CD4-positive, alpha-beta T cell treated with Interleukin-10 for 1 hour (primary cell): ENCODE measurements at places on chromosomes 12 and 14.
A peak's percentile ranks its signal among the peaks of the same experiment; 100 is the strongest.

- no peak for DNase-seq
Measured at GRCh38 chr12:108302403-108303311, 36.5 kb downstream of the CMKLR1 start.

DNA sequence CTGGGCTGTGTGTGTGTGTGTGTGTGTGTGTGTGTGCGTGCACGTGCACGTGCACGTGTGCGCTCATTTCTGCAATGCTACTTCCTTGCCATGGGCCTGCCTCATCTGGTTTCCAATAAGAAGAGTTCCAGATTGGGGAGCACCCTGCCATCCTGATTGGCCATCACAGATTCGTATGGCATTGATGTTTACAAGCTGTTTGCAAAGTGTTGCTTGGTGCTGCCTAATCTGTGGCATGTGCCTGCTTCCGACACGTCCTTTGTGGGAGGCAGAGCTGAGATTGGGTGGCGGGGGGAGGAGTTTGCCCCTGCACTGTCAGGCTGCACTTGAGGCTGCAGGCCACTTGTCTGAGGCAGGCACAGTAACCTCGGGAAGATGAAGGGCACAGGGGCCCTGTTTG lies 39.2 kb downstream of the SAMD4A start:
- no peak for DNase-seq

- no peak for DNase-seq
Measured at GRCh38 chr12:112121780-112122565, 3.4 kb upstream of the TRAFD1 start.

GRCh38 chr14:24815543-24815942 lies 181.6 kb upstream of the GZMB start:
- DNase-seq, result no peak

GRCh38 chr14:89408907-89409700 lies 7.9 kb downstream of the FOXN3 start:
- DNase-seq, result no peak

GRCh38 chr12:107372229-107372658 lies 278.9 kb upstream of the CRY1 start:
- peak; percentile 70 for DNase-seq

DNA sequence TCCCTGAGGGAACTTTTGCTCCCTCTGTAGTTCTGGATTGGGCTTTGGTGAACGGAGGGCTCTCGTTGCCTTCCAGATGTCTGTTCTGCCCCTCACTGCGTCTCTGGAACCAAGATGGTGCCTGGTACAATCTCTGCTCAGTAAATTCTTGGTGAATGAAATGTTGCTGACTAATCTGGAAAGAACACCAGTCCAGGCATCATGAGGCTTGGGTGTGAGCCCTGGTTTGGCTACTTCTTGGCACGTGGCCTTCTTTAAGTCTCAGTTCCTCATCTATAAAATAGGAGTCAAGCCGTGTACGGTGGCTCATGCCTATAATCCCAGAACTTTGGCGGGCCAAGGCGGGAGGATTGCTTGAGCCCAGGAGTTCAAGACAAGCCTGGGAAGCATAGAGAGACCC lies 4.3 kb downstream of the HHIPL1 start:
- no peak for DNase-seq

DNA sequence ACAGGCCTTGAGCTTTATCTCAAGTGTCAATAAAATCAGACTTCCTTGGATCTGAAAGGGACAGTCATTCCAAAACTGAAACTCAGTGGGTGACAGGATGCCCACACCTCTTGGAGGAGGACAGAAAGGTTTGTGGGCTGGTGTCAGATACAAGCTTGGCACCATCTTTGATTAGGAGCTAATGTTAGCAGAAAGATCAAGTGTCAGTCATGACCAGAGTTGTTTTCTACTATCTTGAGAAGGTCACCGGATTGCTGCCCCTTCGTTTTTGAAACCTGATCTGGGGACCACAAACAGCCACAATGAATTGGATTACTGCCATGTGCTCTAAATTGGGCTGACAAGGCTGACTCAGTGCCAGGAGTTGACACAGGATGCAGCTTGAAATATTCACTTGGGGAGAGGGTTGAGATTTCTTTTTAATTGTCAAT lies 88.3 kb downstream of the OTOGL start:
- no peak for DNase-seq

DNA sequence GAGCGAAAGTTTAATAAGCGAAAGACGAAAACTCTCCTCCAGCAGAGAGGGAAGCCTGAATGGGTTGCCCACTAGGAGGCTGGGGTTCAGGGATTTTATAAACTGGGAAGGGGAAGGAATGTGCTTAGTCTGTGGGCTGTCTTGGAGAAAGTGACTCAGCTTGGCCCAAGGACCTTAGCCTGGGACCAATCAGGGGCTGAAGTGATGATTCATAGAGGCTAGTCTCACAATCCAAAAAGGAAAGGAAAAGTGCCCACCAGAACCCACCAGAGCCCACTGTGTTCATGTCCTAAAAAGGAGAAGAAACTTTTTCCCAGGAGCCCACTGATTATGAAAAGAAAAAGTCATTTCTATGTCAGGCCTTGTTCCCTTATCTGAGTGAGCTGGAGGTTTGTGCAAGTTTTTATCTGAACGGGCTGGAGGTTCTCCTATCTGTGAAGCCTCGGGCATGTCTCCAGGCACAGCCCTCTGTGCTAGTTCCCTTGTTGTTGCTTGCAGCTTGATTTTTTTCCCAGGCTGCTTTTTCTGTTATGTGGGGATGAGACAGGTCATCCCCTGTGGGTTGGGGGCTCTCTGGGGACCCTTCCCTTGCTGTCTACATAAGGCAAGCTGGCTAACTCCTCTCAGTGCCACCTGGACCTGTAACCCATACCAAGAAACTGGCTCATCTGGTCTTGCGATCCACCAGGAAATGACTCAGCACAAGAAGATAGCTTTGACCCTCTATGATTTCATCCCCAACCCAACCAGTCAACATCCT lies 8.3 kb upstream of the GOLGA5 start:
- DNase-seq, result no peak

DNA sequence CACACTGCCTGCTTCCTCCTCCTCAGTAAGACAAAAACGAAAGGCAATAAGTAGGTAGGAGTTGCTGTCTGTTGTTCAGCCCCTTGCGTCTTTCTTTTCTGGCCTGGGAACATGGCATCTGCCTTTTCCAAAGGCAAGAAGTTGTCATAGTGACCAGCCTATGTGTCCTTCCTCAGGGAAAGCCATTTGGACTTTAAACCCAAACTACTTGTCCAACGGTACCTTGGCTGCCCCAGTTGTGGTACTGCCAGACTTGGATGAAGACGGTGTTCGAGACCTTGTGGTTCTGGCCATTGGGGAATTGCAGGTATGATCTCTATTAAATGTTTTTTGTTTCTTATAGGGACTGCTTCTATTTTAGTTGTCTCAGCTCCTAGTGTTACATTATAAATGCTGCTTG lies 18.5 kb downstream of the FAM234B start:
- no peak for DNase-seq

GRCh38 chr12:106291342-106291741 lies 11.2 kb upstream of the TCP11L2 start:
- no peak for DNase-seq

DNA sequence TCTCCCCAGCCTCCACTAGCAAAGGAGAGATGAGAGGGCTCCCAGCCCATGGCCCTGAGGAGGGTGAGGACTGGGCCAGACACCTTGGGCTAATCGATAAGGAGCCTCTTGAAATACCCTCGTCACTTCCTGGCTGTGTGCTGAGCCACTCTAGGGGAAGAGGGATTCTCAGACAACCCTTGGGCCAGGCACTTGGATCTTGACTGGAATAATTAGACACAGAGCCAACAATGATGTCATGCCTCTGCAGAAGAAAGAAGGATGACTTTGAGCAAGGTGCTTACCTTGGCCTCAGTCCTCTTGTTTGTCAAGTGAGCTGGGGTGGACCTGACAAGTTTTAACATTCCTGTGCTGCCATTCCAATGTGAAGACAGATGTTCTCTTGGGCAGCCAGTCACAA lies 83.1 kb downstream of the LRRC74A start:
- DNase-seq, result no peak

DNA sequence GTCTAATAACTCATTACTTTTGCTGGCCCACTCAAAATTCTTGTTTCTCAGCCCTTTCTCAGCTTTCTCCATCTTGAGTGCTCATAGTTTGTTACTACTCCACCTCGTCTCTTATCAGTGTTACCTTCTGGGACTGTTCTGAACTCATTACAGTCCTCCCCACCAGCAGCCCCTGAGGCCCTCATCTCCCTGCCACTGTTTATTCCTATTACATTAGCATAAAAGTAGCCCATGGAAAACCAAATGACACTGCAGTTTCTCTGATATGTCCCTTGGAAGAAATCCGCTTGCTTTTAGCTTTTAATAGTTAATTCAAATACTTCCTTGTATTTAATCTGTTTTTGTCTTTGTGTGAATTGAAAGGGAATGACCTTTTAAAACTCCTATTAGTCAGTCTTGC lies 7.6 kb downstream of the AKAP6 start:
- no peak for DNase-seq

GRCh38 chr12:56699020-56699661 lies 11.1 kb upstream of the PTGES3 start:
- no peak for DNase-seq

DNA sequence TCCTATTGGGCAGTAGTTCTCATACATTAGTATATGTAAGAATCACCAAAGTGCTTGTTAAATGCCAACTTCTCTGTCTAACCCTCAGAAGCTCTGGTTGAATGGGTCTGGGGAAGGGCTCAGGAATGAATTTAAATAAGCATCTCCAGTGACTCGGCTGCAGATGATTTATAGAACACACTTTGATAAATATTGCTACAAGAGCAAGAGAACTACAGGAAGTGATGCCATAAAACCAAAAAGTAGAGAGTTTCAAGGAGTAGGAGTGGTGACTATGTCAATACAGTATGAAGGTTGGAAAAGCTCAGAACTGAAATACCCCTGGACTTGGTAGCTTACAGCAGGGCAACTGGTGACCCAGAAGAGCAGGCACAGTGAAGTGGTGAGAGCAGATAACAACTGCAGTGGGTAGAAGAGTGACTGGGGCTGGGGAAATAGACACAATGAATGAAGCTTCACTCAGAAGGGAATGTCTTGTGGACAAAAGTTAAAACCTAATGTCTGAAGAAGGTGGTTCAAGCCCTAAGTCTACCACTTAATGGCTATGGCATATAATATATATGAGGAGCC lies 8.0 kb upstream of the PLEKHA5 start:
- DNase-seq, result no peak

GRCh38 chr14:66442953-66443571 lies 43.1 kb upstream of the CCDC196 start:
- DNase-seq, result no peak

GRCh38 chr12:24222968-24223367 lies 273.5 kb upstream of the SOX5 start:
- DNase-seq, result no peak

DNA sequence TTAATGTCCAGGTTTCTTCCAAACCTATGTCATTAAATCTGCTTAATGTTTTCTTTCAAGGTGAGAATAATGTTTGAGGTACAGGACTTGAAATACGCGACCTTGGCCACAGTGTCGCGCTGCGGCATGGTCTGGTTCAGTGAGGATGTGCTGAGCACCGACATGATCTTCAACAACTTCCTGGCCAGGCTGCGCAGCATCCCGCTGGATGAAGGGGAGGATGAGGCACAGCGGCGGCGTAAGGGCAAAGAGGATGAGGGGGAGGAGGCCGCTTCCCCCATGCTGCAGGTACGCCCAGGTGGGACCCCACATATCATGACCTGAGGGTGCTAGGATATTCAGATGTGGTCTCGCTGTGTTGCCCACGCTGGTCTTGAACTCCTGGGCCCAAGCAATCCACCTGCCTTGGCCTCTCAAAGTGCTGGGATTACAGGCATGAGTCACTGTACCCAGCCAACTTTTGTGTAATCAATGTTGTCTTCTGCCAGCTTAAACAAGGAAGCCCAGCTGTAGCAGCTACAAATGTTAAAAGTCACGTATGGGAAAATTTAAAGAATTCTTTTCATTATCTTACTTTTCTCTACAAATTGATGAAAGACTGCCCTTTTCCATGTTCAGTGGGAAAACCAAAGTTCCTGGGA lies 50.8 kb downstream of the DYNC1H1 start:
- DNase-seq, result no peak

DNA sequence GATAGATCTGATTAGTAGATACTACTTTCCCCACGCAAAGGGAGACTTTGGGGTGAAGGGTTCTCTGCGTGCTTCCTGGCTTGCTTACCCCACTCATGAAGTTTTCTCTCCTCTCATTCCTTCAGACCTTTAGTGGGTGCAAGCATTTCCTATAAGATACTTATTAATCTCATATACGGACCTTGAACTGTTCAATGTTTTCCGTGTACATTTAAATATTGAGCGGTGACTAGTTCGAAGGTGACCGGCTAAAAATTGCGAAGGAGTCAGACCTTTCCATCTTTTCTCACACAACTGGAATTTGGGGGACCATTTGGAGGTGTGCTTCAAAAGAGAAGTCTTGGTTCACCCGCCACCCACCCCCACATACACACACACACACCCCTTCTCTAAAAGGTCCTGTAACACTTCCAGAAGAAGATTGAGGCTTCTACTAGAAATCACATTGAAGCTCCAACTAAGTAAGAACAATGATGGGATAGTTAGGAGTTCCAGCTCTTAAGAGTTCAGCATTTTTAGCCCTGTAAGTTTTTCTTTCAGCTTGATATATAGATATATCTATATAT lies 6.1 kb upstream of the FOXG1 start:
- no peak for DNase-seq

- no peak for DNase-seq
Measured at GRCh38 chr12:72075401-72075800, 136.8 kb downstream of the TPH2 start.

DNA sequence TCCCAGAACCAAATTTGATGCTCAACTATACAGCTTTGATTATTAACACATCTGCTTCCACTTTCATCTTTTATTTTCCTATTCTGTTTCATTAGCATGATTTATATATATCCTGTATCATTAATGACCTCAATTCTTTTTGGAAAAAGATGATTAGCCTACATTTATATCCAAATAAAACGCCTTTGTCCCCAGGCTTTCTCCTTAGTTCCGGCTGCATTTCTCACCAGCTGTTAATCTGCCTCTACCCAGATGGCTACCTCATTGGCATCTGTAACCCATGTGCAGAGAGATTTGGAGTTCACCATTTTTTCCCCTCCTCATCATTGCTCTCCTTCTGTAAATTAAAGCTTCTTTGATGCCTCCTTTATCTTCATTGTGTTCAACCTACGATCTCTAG lies 336.8 kb upstream of the RGS6 start:
- DNase-seq, result no peak

DNA sequence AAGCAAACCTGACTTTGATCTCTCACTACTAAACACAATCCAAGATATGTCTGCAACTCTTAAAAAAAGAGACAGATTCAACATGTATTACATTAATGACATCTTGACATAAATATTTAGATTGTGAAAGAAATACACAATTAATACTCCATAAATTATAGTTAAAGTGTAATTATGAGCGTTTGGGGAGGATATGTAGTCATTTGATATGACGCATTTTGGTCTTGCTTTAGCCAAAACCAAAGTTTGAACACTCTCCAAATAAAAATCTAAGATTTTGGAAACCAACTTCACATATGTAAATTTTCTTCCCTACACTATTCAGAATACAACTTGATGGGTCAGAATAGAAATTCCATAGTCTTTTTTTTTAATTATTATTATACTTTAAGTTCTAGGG lies 1257.6 kb downstream of the SLC16A7 start:
- no peak for DNase-seq
